ENCODE measurements at places on chromosomes 1 and 21.
A peak's percentile ranks its signal among the peaks of the same experiment; 100 is the strongest.

- DNase-seq = no peak
These were observed 72.2 kb upstream of the RALGPS2 start for GRCh38 chr1:178652506-178653490.

GRCh38 chr1:234611225-234611846, 1.4 kb upstream of the IRF2BP2 start:
- peak; percentile 95 for DNase-seq

GRCh38 chr1:39727932-39728317, 10.8 kb upstream of the PPIE start:
- no peak for DNase-seq

GRCh38 chr1:208115924-208116640, 128.1 kb downstream of the PLXNA2 start:
- DNase-seq = no peak

DNA sequence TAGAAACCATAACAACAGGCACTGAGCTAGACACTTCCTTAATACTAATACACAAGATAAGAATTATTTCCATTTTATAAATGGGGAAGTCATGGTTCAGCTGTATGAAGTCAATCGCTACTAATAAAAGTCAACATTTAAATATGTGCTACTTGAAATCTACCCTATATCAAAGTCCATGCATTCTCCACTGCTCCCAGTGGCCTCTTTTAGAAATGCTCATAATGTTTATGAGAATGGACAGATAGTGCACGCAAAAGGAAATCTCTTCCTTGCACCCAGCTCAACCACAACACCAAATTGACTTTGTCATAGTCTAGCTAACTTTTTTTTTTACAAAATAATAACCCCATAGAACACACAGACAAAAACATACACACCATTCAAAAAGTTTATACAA, 281.7 kb upstream of the CXADR start:
- no peak for DNase-seq

DNA sequence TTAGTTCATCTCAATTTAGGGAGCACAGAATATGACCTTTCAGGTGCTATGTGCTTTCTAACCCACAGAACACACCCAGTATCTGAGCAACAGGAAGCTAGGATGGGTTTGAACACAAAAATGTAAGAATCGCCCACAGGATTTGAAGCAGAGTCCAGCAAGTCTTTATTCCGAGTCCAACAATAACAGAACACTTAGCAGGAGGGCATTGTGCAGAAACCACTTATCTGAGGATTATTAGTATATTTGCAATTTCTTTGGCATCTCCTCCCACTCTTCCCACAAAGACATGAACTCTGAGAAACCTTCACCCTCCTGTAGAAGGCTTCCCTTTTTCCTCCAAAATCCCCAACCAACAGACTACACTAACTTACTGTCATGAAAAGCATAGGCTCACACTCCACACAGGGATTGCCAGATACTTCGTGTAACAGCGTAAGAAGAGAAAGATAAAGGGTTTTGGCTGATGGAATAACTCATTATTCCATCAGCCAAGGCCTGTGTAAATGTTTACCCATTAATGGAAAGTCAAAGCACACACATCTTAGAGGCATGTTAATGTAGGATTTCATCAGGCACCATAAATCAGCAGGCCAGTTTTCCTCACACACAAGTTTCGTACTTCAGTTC, 16.1 kb downstream of the SIPA1L2 start:
- DNase-seq = peak; percentile 97

DNA sequence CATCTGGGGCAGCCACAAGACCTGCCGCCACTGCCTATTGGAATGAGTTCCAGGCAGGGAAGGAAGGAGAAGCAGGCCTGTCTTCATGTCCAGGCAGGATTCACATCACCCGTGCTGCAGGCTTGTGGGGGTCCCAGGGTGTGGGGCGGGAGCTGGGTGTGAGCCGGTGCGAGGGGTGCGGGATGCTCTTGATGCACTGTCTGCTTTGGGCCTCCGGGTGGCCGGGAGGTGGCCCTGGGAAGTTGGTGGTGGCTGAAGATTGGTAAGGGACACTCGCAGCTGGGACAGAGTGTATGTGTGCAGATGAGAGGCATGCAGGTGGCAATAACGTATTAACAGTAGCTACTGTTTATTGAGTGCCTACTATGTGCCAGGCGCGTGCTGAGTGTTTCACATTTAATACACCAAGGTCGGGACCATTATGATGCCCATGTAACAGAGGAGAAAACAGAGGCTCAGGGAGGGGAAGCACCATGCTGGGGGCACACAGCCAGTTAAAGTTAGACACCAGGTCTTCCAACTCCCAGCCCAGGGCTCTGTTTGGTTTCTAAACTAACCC, 3.3 kb downstream of the CROCC start:
- no peak for DNase-seq

DNA sequence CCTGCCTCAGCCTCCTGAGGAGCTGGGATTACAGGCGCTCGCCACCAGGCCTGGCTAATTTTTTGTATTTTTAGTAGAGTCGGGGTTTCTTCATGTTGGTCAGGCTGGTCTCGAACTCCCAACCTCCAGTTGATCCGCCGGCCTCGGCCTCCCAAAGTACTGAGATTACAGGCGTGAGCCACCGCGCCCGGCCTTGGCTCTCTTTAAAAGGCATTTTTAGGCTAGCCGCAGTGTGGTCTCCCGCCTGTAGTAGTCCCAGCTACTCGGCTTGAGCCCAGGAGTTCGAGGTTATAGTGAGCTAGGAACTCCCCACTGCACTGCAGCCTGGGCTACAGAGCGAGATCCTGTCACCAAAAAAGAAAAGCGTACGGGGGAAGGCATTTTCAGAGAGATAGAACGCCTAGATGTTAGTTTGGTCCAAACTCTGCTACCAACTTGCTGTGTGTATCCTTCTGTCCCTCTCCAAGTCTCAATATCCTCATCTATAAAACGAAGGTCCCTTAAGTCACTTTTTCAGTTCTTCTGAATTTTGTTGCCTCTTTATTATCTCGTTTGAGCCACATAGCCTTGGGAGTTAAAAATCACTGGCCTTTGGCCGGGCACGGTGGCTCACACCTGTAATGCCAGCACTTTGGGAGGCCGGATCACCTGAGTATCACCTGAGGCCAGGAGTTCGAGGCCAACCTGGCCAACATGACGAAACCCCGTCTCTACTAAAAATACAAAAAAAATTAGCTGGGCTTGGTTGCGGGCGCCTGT, 734 bp downstream of the MED18 start:
- DNase-seq = peak; percentile 30

DNA sequence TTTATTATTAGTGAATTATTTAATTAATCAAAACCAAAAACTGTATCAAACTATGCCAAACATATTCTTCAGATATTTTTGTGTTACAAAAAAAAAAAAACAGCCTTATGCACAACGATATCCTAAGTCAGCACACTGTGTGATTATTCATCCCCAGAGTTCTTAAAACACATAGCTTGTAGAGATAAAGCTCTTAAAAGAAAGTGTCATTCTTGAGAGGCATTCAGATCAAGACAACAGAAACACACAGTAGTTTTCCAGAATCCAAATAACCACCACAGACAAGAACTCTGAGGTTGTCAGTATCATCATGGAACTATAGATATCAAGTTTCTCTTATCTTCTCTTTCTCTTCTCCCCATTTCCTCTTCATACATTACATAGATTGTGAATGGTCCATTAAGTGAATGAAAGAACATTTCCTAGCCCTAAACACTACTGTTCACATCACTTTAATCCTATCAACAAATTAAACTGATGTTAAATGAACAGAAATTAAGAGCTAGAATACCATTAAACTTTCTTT, 13.5 kb downstream of the ZZZ3 start:
- DNase-seq = no peak

GRCh38 chr1:247857985-247858619, 1.1 kb downstream of the TRIM58 start:
- no peak for DNase-seq

DNA sequence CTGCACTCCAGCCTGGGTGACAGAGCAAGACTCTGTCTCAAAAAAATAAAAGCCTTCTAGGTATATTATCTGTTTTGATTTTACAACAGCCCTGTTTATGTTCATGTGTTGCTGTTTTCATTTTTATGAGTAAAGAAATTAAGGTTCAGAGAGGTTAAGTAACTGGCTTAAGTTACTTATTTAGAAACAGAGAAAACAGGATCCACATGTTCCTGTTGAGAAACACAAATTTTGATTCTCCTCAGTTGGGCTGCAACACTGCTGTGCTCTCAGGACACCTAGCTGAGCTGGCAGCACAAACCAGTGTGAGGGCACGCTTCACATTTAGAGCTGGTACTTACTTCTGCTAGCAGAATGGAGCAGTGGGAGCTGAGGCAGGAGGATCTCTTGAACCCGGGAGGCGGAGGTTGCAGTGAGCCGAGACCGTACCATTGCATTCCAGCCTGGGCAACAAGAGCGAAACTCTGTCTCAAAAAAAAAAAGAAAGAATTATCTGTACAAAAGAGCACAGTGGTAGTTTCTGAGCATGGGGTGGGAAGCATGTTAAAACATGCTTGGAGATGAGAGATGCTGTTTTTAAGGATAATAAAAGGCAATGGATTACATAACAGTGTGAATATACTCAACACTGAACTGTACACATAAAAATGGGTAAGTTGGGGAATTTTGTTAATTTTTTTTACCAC, 2.4 kb downstream of the SPRTN start:
- DNase-seq = no peak

DNA sequence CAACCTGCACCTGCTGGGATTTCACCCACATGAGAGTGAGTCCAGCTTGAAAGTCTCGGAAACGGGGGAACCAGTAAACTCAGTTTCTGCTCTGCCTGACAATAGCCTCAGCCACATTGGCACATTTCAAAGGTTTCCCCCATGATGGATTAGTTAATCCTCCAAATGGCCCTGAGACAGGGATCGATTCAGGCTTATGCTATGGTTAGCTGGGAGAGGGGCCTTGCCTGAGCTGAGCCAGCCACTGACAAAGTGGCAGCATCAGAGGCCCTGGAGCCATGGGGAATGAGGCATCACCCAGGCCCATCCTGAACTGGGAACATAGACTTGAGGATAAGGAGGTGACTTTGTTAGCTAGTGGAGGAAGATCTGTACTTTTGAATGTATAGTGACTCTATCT, 2.9 kb upstream of the CLSTN1 start:
- DNase-seq = no peak

DNA sequence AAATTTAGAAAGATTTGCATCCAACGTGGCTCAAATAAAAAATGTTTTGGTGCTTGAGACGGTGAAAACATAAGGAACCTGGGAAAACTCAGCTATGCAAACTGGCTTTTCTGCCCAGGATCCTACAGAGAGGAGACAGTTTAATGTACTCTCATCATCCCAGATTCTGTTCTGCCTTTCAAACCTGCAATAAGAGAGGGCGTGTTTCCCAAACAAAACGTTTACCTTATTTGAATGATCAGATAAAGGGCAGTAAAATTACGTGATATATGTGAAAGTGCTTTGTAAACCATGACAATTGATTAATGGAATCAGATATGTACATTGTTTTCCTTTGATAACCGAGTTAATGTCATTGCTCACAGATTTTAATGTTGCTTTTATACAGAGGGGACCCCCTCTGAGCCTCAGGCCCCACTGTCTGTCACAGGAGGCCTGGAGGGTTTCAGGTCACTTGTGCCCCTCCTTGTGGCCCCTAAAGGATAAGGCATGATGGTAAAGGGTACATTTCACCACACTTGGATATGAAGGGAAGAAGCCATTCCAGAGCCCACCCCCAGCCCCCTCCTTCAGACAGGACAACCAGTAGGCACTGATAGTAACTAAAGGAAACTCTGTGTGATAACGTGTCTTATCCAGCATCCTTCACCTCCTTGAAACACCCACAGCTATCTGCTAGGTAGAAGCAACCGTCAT, 157.6 kb downstream of the EDEM3 start:
- no peak for DNase-seq

- DNase-seq = no peak
These were observed 36.8 kb downstream of the CITED4 start for GRCh38 chr1:40825435-40825788.

DNA sequence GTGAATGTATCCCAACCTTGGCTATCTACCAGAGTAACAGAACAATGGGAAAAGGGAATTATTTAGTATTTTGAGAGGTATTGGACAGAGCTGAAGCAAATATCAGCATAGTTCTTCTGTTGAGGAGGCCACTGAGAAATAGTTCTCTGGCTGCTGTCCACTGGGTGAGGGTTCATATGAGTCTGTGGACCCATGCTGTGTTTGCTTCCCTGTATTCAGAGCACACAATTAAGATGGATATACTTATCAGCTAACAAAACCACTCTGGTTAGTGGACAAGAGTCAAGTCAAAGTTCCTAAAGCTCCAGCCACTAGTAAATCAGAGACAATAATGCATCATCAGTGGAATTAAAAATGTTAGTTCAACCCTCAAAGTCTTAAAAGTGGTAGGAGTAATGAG, 66.1 kb downstream of the RGS18 start:
- DNase-seq = no peak

GRCh38 chr21:25396135-25396711, 211.1 kb downstream of the MRPL39 start:
- DNase-seq = no peak

DNA sequence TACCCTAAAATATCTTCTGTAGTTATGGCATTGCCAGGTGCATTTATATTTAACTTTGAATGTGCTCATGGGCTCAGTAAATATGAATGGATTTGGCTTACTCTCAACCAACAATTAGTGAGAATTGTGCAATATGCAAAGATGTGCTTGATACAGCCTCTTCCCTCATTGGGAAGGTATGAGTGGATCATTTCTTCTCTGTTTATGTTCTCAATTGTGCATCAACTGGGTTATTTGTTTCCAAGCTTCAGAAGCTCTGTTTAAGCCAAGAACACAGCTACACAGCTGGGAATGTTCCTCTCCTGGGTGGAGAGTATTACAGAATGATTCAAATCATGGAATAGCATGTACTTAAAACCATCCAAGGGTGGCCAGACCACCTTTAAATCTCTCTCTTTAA, 17.6 kb upstream of the MAP1LC3C start:
- DNase-seq = no peak

DNA sequence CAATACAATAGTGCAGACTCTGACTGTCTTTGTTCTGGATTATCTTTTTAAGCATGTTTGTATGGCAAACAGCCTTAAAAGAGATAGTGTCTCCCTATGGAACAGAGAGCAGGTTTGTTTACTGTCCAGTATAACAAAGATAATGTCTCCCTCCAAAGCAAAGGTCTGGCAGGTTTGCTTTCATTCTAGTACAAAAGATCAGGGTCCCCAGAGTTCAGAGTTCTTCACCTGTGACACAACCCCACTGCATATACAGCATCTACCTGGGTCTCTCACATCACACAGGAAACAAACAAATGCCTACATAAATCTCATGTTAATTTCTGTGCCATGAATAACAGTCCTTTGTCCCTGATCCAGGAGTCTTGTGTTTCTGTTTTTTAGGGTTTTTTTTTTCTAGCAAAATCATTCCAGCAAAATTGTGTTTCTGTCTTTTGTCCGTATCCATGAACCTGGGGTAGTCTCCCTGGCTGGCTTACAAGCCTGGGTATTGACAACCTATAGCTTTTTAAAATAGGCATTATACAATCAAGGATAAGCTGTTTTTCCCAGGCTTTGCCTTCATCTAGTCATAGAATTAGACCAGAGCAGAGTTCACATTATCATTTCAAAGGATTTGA, 89.4 kb upstream of the PTBP2 start:
- DNase-seq = no peak
